Progenitor cell of endocrine pancreas (in vitro differentiated cells): ENCODE measurements at places on chromosomes 3 and 15. TPM values are rescaled to one million over a fixed set of nuclear protein-coding genes. Genes with fewer than 3 reads are reported as not detected.
A peak's percentile ranks its signal among the peaks of the same experiment; 100 is the strongest.

DNA sequence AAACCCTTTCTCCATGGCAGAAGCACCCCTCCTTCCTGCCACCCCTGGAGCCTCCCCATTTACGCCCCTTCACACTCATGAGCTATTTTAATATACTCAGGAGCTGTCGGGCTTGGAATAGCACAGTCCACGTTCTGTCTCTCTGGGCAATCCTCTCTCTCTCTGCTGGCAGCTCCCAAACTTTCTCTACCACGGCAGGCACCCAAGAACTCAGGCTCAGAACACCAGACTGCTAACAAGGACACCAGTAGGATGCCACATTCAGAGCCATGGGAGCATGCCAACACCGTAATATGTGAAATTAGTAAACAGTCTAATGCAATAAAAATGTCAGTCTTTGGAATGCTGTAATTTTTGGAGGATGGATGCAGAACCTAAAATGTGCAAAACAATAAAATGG is 19.3 kb downstream of the TNFAIP8L3 start:
- H3K4me3 ChIP-seq, result no peak overlapping the region
- H3K4me1 ChIP-seq, result no peaks in the 10 kb centered on the region
- no peak overlapping the region for H3K27ac ChIP-seq
- DNase-seq, result no peak

GRCh38 chr3:128274837-128275236 is 121.6 kb downstream of the EEFSEC start:
- DNase-seq, result no peak
- H3K4me1 ChIP-seq, result peaks cover 9% of the 10 kb centered on the region
- H3K27me3 ChIP-seq, result peaks cover 14% of the 10 kb centered on the region
- H3K4me3 ChIP-seq, result no peak overlapping the region
- H3K36me3 ChIP-seq, result no peaks in the 10 kb centered on the region
- H3K27ac ChIP-seq, result no peak overlapping the region

DNA sequence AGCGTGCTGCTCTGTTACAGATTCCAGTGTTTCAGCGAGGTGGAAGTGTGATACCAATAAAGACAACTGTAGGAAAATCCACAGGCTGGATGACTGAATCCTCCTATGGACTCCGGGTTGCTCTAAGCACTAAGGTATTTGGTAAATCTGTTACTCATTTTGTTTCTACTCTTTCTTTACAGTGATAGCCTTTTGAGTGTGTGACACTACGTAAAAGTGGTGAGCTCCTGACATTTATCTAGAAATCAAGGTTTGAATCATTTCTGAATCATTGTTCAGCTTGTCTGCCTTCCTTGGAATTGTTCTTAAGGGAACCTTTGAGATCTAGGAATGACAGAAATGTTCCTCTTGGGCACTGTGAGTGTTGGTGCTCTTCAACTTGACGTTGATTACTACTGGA is 11.2 kb upstream of the CAPN3 start:
- H3K27me3 ChIP-seq, result no peaks in the 10 kb centered on the region
- DNase-seq, result no peak
- H3K4me1 ChIP-seq, result no peaks in the 10 kb centered on the region
- no peak overlapping the region for H3K4me3 ChIP-seq
- H3K36me3 ChIP-seq, result peaks cover 2% of the 10 kb centered on the region

DNA sequence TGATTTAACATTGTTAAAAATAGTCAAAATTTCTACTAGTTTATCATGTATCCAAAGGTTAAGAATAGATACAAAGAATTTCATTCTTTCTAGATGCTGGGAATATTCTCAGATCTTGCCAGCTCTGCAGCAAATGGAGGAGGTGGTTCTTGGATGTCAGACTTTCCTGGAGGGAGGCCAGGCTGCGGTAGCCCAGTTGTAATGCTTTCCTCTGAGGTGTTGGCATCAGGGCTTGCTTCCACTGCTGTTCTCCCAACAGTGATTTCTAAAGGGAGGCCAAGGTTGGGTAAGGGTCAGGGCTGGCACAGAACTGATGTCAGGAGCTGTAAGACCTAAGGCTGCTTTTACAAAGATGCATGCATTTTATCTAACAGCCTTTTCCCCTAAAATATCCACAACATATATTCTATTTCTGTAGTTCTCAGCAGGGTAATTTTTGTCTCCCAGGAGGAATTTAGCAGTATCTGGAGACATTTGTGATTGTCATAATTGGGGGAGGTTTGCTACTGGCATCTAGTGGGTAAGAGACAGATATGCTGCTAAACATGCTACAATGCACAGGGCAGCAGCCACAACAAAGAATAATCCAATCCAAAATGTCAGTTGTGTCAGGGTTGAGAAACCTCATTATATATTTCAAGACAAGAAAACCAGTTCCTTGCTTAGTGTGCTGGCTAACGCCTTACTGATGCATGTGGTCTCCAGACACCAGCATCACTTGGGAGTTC is 42.0 kb upstream of the SPTSSB start:
- H3K27ac ChIP-seq, result peak overlapping the region; percentile 99
- no peak overlapping the region for H3K4me3 ChIP-seq
- peaks cover 61% of the 10 kb centered on the region for H3K4me1 ChIP-seq
- H3K36me3 ChIP-seq, result peaks cover 11% of the 10 kb centered on the region
- H3K27me3 ChIP-seq, result no peaks in the 10 kb centered on the region

GRCh38 chr3:12545473-12545791 is at the start of gene MKRN2OS:
Gene MKRN2OS, minus strand, starts transcription at chr3:12545499. Its CDS starts 35 bp downstream, at chr3:12545464.
- peak within 1 kb of the TSS; percentile 96 for H3K27ac ChIP-seq
- H3K4me3 ChIP-seq, result peak within 1 kb of the TSS; percentile 68
- peaks cover 18% of the 10 kb centered on the region for H3K4me1 ChIP-seq
- DNase-seq, result peak; percentile 18
- peaks cover 8% of the 10 kb centered on the region for H3K27me3 ChIP-seq

DNA sequence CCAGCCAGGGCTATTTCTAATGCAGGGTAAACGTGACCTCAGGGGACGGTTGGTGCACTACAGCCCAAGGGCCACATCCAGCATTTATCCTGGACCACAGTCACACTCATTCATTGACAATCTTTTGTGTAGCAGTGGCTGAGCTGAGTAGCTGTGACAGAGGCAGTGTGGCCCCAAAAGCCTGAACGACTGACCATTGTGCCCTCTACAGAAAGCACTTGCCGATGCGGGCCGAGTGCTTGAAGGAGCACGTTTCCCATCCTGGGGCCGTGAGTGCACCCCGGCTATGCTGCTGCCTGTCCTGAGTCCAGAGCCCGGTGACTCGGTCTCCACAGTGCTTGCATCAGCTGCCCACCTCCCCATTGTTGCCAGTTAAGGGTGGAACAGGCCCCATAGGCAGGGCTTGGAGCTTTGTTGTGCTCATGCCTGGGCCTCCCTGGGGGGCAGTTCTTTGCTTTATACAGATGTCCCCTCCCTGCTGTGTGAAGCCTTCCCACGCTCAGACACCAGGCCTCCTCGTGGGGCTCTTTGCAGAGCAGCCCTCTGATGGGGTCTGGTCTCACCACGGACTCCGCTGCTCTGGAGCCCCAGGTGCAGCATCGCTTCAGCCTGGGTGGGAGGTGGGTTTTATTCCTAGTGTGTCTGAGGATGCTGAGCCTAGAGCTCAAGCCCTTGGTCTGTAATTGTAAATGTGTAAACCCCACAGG is 13.0 kb upstream of the SNRPA1 start:
- H3K4me3 ChIP-seq, result no peak overlapping the region
- H3K27ac ChIP-seq, result no peak overlapping the region
- H3K27me3 ChIP-seq, result no peaks in the 10 kb centered on the region
- DNase-seq, result no peak
- no peaks in the 10 kb centered on the region for H3K4me1 ChIP-seq

DNA sequence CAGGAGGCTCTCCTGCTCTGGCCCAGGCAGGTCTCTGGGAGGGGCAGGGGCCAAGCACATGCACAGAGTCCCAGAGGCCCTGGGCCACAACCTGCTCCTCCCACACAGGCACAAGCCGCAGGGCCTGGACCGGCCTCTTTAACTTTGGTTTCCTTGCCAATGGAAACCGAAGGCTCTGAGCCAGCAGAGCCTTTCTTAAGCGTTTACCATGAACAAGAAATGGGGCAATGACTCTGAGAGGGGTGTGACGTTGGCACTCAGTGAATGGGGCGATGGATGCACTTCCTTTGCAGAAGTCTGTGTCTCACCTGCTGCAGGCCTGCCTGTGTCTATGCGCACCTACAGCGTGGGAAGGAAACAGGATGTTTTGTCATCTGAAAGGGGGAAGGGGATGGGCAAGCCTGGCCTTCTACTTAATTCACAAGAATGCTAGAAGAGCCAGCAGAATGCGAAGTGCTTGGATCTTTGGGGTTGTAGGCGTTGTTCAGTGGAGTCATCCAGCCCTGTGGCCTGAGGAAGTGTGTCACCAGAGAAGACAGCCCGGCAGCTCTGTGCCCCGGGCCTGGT is 41.8 kb downstream of the IFT122 start:
- DNase-seq, result no peak
- H3K36me3 ChIP-seq, result peaks cover 19% of the 10 kb centered on the region
- no peaks in the 10 kb centered on the region for H3K27me3 ChIP-seq
- peaks cover 6% of the 10 kb centered on the region for H3K4me1 ChIP-seq
- no peak overlapping the region for H3K27ac ChIP-seq
- no peak overlapping the region for H3K4me3 ChIP-seq

GRCh38 chr3:133457465-133458067 is 57.7 kb downstream of the BFSP2 start:
- no peak for DNase-seq
- no peak overlapping the region for H3K27ac ChIP-seq
- no peaks in the 10 kb centered on the region for H3K36me3 ChIP-seq
- H3K4me3 ChIP-seq, result no peak overlapping the region

DNA sequence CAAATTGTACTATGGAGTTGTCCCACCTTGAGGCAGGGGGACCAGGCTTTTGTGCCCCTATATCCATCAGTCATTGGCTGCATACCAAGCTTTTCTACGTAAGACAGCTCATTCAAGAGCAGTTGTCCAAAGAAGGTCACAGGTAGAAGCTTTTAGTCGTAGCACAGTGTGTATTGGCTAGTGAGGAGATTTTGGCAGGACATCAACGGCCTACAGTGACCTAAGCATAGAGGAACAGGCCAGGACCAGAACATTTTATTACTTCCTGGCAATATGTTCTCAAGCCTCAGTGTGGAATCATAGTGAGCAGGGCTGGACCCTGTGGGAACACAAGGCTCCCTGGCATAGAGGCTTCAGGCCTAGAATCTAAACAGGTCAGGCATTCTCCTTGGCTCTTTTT is 105.4 kb upstream of the ANKRD28 start:
- no peak overlapping the region for H3K4me3 ChIP-seq
- H3K27ac ChIP-seq, result no peak overlapping the region
- no peaks in the 10 kb centered on the region for H3K4me1 ChIP-seq
- H3K36me3 ChIP-seq, result no peaks in the 10 kb centered on the region
- H3K27me3 ChIP-seq, result no peaks in the 10 kb centered on the region

DNA sequence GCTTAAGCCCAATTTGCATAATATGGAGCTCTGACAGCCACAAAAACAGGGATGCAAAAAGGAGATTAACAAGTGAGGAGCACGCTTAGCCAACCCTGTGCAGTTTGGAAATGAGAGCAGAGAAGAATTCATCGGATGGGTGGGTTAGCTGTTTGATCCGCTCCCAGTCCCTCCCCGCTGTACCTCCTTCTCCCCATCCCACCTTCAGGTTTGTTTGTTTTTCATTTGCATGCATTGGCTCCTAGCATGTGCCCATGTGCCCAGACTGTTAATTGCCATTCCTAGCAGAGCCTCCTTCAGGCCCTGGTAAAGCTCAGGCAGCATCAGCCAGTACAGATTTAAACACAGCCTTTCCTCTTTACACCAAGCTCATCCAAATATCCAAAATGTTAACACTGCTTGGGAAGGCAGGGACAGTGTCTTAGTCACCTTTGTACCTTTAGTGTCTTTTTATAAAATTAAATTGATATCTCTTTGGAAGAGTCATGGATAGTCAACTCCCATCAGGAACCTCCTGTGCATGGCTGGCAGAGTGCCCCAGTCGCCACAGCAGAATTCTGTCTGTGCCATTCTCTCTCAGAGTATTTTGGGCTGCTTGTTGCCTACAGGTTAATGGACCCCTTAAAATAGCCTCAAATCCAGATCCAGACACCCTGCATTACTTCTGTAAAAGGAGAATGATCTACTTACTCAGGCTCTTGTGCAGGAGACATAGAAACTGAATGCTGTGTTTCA is 244.2 kb downstream of the LSAMP start:
- no peaks in the 10 kb centered on the region for H3K36me3 ChIP-seq
- DNase-seq, result no peak
- H3K27me3 ChIP-seq, result no peaks in the 10 kb centered on the region
- peaks cover 5% of the 10 kb centered on the region for H3K4me1 ChIP-seq

- no peak for DNase-seq
- H3K36me3 ChIP-seq, result no peaks in the 10 kb centered on the region
- H3K4me3 ChIP-seq, result no peak overlapping the region
- H3K27ac ChIP-seq, result no peak overlapping the region
- H3K4me1 ChIP-seq, result no peaks in the 10 kb centered on the region
- peaks cover 18% of the 10 kb centered on the region for H3K27me3 ChIP-seq
Measured at GRCh38 chr15:92271179-92271578, 122.5 kb upstream of the ST8SIA2 start.

GRCh38 chr3:123642182-123642956 is 57.5 kb upstream of the HACD2 start:
- peaks cover 6% of the 10 kb centered on the region for H3K4me1 ChIP-seq
- peak; percentile 38 for DNase-seq
- H3K27ac ChIP-seq, result no peak overlapping the region
- peaks cover 2% of the 10 kb centered on the region for H3K27me3 ChIP-seq
- no peak overlapping the region for H3K4me3 ChIP-seq
- no peaks in the 10 kb centered on the region for H3K36me3 ChIP-seq

DNA sequence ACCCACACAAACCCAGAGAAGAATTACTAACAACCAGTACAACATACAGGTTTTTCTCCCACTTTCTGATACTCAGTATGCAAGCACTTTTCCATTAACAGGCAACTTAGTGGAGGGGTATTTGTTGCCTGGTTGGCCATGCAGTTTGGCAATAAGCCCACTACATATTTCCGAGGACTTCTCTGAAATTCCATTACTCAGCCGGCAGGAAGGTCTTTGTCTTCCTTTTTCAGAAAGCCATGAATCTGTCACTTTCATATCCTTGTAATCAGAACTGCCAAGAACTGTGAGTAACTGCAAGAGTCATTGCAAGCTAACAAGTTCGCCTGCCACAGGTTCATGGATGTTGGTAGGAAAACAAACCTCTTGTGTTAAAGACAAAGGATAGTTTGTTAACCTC is 422.3 kb upstream of the ROBO1 start:
- no peaks in the 10 kb centered on the region for H3K27me3 ChIP-seq
- peak overlapping the region; percentile 51 for H3K27ac ChIP-seq
- no peak overlapping the region for H3K4me3 ChIP-seq
- peaks cover 23% of the 10 kb centered on the region for H3K4me1 ChIP-seq
- DNase-seq, result no peak

Gene KY
- not detected in 2 replicates for total RNA-seq

Gene DPPA2
- 0.58 and 0.69 TPM in 2 replicates for total RNA-seq
